ENCODE measurements at places on chromosomes 2 and 18. TPM values are rescaled to one million over a fixed set of nuclear protein-coding genes. Genes with fewer than 3 reads are reported as not detected.

GRCh38 chr2:75960472-75961009 is 249.8 kb upstream of the GCFC2 start:
- no peak for DNase-seq

The COQ10B gene
- 7.6 TPM for total RNA-seq

The CCBE1 gene
- 2.9 TPM for total RNA-seq

DNA sequence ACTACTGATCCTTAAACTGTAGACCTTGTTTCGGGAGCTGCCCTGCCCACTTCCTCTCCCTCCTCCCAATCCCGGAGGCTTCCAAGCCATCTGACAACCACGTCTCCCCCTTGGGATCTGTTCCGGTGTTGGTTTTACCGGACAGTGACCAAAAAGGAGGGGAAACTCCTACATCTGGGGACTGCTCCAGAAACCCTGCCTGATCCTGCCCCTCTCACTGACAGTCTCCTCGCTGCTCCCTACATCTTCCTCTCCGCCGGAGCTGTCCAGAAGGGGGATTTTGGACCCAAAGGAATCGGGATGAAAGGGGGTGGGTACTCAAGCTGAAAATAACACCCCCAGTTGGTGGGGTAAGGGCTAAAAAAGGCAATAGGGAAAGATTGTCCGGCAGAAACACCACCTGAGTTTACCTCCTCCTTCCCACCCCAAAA is 1.5 kb downstream of the INO80D start:
- DNase-seq: peak; percentile 36

DNA sequence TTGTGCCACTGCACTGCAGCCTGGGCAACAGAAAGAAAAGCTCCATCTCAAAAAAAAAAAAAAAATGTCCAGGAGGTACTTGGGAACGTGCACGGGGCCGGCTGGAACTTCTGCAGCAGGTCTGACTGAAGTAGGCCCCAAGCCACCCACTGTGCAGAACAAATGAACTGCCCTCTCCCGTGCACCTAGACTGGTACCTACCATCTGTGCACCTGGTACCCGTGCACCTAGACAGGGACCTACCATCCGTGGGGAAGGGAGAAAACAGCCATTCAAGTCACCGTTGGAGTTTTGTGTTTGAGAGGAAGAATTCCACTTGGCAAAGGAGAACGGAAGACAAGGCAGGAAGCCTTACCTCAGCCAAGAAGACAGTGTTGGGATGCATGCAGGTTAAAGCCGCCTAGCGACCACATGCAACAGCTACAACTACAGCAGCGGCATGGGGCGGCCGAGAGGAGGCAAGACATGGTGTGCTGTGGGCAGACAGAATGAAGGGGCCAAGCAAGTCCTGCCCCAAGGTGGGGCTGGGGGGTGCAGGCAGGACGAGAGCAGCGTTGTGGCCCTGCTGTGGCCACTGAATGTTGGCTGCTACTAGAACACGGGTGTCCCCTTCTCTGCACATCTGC is 16.1 kb downstream of the ST3GAL5 start:
- DNase-seq: no peak

- no peak for DNase-seq
Observed at GRCh38 chr2:45669032-45669486, 17.6 kb downstream of the PRKCE start.

The SOWAHC gene
- 16.7 TPM for total RNA-seq

The CAVIN2 gene
- 5.8 TPM for total RNA-seq

DNA sequence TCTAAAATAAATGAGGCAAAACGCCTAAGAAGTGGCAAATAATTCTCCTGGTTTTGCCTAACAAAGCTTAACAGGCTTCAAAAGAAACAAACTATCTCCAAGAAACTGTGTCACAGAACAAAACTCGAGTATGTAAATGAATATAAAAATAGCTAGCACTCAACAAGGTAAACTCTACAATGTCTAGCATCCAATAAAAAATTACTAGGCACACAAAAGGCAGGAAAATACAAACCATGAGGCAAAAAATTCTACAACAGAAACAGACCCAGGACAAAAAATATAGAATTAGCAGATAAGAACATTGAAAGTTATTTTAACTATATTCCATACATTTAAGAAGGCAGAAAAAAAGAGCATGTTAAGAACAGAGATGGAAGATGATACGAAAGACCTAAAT is 16.8 kb downstream of the PPP4R1 start:
- no peak for DNase-seq

- DNase-seq: no peak
Observed at GRCh38 chr2:39609917-39610316, 55.8 kb upstream of the TMEM178A start.

The KDM3A gene
- 36.5 TPM for total RNA-seq

DNA sequence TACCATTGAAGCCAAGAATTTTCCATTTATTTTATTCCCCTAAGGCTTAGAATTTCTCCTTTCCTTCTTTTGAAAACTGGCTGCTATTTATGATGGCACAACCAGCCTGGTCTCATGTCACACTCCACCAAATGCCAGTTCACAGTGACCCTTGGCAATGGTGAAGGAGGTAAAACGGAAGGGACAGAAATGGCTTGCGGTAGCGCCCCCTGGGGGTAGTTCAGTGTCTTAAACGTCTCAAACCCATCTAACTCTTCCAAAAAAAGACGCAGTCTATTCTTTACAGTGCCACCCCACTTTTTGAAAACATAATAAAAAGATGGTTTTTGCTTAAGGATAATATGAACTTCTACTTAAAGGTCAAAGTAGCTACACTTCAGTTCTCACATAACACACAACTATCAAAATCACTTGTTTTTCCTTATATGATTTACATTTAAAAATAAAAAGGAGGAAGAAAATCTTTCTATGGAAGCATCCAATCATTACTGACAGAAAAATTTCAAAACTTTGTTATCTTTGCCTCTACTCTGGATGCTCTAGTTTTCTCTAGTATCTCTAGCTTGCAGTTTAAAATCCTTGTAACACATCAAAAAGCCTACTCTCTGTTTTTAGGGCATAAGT is 28.0 kb downstream of the PNO1 start:
- no peak for DNase-seq

The BCL2 gene
- 12.1 TPM for total RNA-seq

The ADGRF3 gene
- total RNA-seq: not detected

DNA sequence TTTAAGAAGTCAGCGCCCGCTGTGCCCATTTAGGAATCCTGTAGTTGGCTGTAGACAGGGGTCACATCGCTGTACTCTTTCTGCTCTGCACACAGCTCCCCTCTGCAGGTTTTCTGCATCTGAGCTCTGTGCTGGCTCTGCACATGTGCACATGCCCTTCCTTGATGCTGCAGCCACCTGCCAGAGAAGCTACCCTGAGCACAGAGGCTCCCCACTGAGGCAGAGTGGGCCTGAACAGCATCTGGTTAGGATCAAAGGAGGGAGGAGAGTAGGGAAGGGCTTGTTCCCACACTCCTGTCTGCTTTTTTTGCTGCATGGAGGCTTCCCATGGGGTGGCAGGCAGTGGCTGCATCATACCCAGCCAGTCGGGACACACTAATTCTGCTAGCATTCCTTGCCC is 238.9 kb downstream of the FHOD3 start:
- no peak for DNase-seq

- DNase-seq: peak; percentile 6
Observed at GRCh38 chr18:44586782-44587524, 93.7 kb upstream of the SETBP1 start.

The GCKR gene
- 45.5 TPM for total RNA-seq

DNA sequence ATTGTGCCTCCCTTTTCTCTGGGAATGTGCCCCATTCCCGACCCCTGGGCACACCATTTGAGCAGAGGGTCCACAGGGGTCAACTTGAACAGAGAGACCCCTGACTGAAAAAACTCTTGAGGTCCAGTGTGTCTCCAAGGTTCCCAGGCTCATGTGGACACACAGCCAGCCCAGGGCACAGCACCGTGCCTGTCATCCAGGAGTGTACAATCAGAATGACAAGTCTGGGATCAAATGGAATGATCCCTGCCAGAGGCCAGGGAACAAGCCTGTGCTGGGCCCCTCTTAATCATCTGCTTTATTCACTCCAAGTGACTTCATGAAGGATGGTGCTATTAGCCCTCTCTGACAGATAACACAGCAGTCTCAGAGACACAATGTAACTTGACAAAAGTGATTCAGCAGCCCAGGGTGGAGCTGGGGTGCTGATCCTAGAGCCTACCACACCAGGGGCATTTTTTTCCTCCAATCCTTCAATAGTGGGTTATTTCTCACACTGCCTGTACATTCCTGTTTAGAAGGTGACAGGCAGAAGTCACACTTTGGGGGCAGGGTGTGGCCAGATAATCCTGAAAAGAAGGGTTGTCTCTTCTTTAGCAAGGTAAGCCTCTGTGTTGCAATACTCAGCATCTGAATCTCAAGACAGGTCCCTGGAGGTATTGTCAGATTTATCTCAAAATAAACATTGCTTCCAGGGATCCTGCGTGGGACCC is 84.0 kb upstream of the TMEM200C start:
- no peak for DNase-seq

DNA sequence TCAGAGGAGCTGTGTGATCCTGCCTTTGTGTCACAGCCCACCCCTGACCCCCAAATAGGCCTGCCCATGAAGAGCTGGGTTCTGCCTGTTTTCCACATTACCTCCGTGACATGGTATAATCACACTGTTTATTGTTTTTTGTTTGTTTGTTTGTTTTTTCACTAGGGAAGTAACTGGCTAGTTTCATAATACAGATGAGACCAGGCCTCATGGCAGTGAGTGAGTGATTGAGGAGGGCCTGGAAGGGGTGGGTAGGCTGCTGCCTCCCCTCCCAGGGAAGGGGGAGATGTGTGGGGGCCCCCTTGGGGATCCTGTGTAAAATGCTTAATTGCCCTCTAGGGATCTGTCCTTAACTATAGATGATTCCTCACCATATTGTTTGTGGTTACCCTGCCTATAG is 190.5 kb downstream of the LDLRAD4 start:
- no peak for DNase-seq

The HAAO gene
- total RNA-seq: not detected

DNA sequence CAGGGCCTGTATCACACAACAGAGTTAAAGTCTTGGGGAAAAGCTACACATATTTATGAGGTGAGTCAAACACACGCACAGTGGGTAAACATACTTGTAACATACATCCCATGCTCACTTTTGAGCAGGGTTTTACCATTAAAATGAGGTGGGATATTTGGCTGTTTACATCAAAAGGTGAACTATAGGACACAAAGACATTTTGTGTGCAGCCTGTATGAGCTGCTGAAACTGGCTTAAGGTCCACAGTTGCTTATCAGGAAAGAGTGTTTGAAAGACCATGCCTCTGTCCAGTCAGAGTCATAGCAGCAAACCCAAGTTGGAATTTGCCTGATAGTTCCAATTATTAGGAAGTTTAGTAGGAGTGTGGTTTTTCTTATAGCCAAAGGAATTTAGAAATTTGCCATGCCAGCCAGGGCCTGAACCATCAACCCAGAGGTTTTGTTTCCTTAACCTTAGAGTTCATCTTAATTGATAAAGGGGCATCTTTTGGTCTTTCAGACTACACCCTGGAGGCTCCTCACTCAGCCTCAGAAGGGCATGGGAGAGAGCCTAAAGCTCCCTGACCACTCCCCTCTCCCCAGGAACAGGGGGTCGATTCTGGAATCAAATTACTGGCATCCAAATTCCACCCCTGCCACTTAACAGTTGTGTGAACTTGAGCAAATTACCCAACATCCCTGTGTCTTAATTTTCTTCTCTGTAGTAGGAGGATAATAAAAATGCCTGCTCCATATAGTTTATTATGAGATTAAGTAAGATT is 29.9 kb upstream of the L3MBTL4 start:
- DNase-seq: no peak

- DNase-seq: no peak
Observed at GRCh38 chr18:80231616-80232015, 15.7 kb downstream of the PARD6G start.

- no peak for DNase-seq
Observed at GRCh38 chr2:62202019-62202722, 6.3 kb downstream of the B3GNT2 start.

Data from stomach (tissue), 19 donors.